ENCODE measurements at places on chromosomes 16 and 17.

GRCh38 chr17:79453481-79453880, 157.4 kb downstream of the RBFOX3 start:
- DNase-seq, result no peak

DNA sequence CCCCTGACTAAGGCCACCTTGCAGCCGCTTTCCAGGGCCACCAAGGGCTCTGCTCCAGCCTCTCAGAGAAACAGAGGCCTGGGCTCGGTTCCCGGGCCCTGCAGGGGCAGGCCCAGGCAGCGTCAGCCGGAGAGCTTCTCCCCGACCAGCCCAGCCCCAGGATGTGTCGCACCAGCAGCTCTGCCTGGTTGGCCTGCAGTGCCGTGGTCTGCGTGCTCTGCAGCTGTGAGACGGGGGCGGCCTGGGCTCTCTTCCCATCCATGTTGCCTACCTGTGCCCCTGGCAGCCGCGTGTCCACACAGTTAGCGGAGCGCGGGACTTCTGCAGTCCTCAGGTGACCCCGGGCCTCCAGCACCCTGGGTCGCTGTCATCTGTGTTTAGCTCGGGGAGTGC, 4.8 kb downstream of the IGFALS start:
- no peak for DNase-seq

DNA sequence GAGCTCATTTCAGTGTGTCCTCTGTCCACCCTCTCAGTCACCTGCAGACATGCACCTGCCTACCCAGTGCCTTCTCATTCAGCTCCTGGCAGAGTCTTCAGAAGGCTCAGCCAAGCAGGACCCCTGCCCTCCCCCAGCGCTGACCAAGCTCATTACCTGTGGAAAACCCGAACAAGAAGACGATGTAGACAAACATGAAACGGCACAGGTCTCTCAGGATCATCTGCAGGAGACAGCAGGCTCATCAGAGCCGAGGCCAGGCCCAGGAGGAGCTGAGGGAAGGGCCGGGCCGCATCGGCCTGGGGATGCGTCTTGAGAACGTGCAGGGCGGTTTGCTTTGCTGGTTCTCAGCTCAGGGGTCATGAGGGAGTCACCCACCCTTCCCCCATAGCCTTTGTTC, 19.4 kb upstream of the TRPV3 start:
- DNase-seq, result no peak

DNA sequence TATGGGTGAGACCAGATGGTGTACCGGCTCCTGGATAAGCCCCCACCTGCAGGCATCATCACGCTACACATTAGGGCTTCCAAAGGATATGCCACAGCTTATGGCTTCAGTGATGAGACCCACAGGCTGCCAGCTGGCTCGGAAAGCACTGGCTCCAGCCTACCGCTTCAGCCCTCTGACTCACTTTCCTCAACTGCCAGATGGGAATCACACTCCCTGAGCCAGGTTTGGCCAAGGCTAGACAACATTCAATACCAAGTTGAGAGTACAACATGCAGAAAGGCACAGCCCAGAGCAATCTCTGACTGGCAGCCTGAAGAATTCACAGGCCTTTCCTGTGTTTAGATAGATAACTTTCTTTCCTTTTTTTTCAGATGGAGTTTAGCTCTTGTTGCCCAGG, 10.3 kb downstream of the CENPV start:
- DNase-seq, result no peak

DNA sequence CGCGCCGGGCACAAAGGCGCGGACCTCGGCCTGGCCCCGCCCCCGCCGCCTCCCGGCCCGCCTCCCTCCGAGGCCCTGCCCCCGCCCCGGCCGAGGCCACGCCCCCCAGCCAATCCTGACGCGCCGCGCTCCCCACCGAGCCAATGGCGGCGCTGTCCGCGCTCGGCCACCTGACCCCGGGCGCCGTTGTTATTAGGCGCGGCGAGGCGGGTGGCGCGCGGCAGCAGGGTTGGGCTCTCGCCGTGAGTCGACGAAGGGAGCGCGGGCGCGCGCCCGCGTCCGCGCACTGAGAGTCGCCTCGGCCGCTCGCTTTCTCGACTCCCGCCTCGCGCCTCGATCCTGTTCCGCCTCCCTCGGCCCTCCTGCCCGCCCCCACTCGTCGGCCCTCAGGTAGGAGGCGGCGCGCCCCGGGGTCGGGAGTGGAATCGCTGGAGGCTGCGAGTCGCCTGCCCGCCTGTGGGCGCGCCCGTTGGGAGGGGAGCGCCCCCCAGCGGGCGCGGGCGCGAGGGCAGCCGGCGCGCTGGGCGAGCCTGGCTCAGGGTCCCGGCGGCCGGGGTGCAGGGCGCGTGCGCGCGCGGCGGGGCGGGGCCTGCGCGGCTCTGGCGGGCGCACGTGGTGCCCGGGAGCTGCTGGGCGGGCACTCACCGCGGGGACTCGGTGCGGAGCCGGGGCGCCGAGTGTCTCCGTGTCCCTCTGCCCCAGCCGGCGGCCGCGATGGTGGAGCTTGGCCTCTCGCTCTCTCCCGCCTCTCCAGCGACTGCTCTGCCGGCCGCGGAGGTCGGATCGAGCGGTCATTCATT, 405 bp upstream of the CBLN1 start:
- DNase-seq, result no peak

GRCh38 chr17:80924807-80925610, 66.6 kb upstream of the CHMP6 start:
- no peak for DNase-seq

DNA sequence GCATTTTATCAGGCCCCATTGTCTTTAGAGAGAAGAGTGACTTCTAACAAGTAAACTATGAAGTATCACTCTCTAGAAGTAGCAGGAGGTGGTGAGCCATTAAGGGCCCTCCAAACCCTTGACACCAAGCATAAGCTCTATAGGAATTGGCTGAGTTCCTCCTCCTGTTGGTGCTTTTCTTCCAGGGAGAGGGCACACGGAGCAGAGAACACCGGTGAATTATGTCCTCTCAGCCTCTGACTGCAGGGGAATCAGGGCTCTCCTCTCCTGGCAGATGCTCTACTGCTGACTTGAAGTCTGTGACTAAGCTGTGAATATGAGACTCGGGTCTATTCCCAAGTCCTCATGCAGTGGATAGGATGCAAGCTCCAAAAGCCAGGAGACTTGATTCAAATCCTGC, 32.3 kb downstream of the CHD9 start:
- DNase-seq, result no peak

DNA sequence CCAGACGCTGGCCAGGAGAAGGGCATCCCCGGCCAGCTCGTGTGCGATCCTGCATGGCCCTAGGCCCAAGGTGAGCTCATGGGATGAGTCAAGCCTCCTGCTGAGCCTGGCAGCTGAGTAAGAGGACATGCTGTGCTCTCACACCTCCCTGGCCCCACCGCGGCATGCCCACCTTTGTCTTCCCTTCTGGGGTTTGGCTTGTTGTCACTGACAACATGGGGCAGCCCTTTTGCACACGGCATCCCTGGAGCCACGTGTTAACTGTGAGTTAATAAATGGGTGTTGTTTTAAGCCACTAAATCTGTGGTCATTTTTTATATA, 8.9 kb upstream of the TNS4 start:
- no peak for DNase-seq
